ENCODE measurements at places on chromosomes 4 and X.

DNA sequence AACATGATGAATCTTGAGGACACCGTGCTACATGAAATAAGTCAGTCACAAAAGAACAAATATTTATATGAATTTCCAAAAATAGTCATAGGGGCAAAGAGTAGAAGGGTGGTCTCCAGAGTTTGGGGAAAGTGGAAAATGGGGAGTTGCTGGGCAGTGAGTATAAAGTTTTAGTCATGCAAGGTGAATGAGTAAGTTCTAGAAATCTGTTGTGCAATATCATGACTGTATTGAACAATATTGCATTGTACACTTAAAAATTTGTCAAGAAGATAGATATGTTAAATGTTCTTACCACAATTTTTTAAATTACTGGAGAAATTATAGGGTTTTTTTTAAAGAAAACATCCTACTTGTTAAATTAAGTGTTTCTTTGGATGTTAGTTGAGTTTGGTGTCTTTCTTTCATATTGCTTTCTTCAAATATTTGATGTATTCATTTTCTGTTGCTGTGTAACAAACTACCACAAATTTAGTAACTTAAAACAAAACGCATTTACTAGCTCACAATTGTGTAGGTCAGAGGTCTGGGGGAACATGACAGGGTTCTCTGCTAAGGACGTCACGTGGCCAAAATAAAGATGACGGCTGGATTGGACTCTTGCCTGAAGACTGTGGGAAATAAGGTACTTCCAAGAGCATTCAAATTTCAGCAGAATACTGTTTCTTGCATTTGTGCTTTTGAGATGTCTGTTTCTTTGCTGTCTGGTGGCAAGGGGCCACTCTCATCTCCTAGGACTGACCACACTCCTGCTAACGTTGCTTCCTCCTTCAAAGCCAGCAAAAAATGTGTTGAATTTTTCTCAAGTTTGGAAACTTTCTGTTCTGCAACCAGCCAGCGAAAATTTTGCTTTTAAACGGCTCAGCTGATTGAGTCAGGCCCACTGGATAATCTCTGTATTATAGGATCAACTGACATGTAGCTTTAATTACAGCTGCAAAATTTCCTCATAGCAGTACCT is 76.7 kb downstream of the CPEB2 start:
- no peak for DNase-seq

DNA sequence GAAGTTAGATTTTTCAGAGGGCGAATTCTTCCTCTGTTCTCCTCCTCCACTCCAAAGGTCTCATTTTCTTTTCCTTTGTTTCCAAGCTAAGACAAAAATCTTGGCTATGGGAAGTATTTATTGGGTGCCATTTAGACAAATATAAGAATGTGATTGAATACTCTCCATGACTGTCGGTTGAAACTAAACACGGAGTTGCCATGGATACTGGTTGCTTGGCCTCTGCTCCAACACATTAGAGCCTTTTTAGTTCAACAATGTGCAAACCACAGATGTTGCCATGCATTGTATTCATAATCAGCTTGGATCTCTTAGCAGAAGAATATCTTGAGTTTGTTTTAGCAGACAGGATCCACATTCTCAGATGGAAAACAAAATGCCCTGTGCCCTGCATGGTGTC is 366.5 kb upstream of the LCORL start:
- DNase-seq: no peak

GRCh38 chr4:181948839-181949382 is 294.3 kb upstream of the TENM3 start:
- DNase-seq: no peak

- DNase-seq: no peak
Measured at GRCh38 chrX:44422631-44423030, 79.2 kb upstream of the EFHC2 start.

GRCh38 chrX:43706786-43707370 is 50.8 kb downstream of the MAOA start:
- DNase-seq: no peak

Data from activated CD8-positive, alpha-beta memory T cell treated with anti-CD3 and anti-CD28 coated beads for 1 hour (primary cell).